H9 (cell line): ENCODE measurements at places on chromosomes 3 and 15. TPM values are rescaled to one million over a fixed set of nuclear protein-coding genes. Genes with fewer than 3 reads are reported as not detected.

FETUB gene
- not detected in 2 replicates for total RNA-seq

FRMD5 gene
- 3.8 and 3.9 TPM in 2 replicates for total RNA-seq

STRIT1 gene
- total RNA-seq = 0.26 TPM in 1 of 2 replicates, not detected in the other

ADGRG7 gene
- not detected in 2 replicates for total RNA-seq

RPSA gene
- 2,077 and 2,145 TPM in 2 replicates for total RNA-seq
